ENCODE measurements at places on chromosomes 4 and X.

GRCh38 chr4:159117968-159118367, 15.1 kb downstream of the RAPGEF2 start:
- no peak for DNase-seq

DNA sequence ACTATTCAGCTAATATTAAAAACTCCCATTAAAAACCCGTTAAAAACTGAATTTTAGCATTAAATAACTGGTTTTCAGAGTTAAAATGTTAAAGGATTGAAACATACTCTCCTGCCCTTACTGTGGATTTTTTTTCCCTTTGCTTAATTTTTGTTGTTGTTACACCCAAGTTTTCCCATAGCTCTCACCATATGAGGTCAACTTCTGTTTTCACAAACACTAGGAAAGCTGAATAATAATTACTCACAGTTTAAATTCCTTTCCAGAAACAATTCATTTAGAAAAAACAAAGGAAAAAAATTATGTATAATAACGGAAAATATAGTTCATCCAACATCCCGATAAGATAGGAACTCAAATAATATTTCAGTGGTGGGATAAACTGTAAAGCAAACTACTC, 129.0 kb downstream of the PPP3CA start:
- no peak for DNase-seq

- DNase-seq = no peak
These were observed 90.8 kb upstream of the TSPAN5 start for GRCh38 chr4:98749206-98749605.

- DNase-seq = no peak
These were observed 432.4 kb downstream of the DMD start for GRCh38 chrX:32778965-32779364.

- DNase-seq = no peak
These were observed at the start of gene MAOB for GRCh38 chrX:43882294-43882681. TSS of gene MAOB (minus strand) at chrX:43882450. CDS start at chrX:43882299, 151 bp downstream.

DNA sequence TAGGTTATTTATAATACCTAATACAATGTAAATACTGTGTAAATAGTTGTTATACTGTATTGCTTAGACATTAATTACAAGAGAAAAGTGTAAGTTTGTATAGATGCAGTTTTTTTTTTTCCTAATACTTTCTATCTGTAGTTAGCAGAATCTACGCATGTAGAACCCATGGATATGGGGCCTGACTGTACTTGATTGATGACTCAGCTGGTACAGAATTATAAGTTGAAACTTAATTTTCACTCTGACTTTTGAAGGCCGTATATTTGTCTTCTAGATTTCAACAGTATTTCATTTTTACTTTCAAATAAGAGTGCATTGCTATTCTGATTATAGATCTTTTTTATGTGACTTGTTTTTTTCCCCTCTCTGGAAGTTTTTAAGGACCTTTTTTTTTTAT, 30.8 kb upstream of the NDUFC1 start:
- DNase-seq = no peak

- DNase-seq = no peak
These were observed 163.2 kb upstream of the SPANXC start for GRCh38 chrX:141405486-141405852.

DNA sequence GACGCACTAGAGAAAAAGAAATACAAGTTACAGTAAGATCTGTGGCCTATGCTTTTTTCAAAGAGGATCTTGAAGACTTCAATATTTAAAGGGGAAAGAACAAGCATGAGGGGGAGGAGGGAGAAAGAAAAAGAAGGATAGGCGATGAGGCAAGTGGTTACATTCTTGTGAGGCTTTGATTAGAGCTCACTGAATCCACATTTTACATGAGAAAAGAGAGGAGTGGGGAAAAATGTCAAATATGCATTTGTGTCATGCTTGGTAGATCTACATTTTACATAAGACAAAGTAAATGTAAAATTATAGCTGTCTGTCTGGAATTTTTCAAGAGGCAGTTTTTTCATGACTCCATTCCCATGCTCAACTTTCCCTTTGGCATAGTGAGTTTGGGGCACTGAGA, 965.9 kb downstream of the FSTL5 start:
- DNase-seq = no peak

- DNase-seq = no peak
These were observed 64.7 kb downstream of the RBM47 start for GRCh38 chr4:40564815-40565483.

DNA sequence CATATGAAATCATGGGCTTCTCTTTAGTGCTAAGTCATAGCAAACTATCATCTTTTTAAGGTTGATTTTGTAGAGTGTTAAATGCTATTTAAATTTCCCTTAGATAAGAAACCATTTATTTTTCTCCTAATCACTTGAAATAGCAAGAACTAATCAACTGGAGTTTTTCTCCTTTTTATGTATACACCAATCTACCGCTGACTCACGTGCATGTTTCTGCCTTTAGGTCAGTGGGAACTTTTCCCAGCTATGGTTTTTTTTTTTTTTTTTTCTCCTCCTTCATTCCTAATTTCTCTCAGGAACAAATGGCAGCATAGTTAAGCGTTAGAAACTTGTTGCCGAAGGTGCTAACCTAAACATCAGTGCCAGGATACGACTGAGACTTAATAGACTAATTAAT, 176.4 kb downstream of the BMPR1B start:
- no peak for DNase-seq
